Breast epithelium (tissue), 4 donors: ENCODE measurements at places on chromosomes 12 and 14.

DNA sequence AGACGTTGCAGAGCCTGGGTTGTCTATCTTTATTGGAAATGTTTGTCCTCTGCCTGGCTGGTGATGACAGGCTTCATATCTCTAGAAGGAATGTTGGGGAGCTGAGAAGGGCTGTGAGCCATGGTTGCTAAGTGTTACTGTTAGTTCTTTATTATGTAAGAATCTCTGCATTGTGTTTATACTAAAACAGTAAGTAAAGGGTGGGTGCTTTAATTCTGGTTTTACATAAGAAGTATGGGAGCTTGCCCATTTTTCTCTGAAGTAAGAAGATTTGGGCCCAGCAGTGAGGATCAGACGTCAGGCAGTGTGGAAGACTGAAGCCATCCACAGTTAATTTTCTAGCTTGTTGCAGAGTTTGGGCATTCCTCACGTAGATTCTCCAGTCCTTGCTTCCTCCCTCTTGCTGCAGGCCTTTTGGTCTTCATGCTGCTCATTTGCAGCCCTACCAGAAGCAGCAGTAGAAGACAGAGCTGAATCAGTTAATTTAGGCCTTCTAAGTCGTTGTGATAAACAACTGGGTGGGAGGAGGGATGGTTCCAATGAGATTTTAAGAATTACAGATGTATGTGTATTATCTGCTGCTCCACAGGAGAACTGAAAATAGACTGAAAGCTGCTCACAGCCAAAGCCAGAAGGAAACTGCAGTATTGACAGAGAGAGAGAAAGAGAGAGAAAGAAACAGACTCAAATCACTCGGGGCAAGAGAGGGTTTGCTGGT lies 21.4 kb downstream of the WNT5B start:
- no peak for DNase-seq

- DNase-seq = no peak
Measured at GRCh38 chr12:107225635-107226034, 132.3 kb upstream of the CRY1 start.

GRCh38 chr14:27056586-27056985 lies 458.8 kb upstream of the NOVA1 start:
- DNase-seq = no peak

GRCh38 chr12:60399064-60399463 lies 803.2 kb downstream of the SLC16A7 start:
- no peak for DNase-seq

DNA sequence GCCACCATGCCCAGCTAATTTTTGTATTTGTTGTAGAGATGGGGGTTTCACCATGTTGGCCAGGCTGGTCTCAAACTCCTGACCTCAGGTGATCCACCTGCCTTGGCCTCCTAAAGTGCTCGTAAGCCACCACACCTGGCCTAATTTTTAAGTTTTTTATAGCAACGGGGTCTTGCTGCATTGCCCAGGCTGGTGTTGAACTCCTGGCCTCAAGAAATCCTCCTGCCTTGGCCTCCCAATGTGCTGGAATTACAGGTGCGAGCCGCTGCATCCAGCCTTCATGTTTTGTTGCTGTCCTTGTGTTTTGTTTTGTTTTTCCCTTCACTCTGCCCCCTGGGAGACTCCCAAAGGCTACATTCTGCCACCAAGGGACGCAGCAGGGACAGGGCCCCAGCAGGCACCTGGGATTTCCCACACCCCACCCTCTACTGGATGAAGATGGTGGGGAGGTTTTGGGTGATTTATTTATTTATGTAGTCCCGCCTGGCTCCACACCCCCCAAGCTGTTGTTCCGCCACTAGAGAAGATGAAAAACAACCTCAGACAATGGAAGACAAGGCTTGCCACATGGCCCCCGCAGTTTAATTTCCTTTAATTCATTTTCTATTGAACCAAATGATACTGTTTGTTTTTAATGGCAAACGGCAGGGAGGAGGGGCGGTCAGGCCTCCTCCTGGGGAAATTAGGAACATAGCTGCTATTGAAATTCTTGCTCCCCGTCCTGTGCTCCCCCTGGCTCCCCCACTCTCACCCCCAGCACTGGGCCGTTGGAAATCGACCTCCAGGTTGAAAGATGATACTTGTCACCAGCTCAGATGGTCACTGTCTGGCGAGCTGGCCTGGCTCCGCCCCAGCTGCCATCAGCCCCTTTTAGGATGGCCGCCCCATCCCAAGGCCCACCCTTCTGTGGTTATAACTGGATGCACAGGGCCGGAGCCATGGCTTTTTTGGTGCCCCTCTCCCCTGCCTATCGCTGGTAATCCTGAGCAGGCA lies 70.3 kb downstream of the RNFT2 start:
- DNase-seq = no peak
